ENCODE measurements at places on chromosomes 3 and 15.

DNA sequence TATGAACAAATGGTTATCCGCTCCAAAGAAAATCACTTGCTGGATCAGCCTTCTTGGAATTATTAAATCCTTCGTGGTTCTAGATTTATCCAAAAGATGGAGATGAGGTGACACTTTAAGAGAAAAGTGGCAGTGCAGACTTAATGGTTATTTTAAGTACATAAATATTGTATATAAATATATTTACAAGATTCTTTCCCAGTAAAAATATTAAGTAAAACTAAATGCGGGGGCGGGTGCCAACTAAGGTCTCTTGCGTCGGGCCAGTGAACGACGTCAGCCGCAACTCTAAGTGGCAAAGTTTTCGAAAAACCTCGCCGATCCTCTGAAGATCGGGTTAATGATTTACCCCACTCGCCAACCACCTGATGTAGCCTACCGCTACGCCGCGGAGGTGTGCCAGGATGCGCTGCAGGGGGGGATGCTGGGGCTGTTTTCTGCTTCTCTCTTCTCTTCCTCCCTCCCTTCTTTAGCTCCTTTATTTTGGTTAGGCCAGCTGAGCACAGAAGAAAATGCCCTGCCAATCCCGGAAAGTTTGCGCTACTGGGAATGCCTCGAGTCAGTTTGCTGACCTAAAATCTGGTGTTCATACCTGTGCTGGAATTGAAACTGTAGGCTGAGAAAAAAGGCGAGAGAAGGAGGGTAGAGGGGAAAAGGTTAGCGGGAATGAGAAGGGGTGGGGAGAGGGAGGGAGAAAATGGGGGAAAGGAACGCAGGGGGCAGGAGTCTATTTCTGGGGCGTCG, 7.6 kb upstream of the FOXB1 start:
- DNase-seq, result no peak

DNA sequence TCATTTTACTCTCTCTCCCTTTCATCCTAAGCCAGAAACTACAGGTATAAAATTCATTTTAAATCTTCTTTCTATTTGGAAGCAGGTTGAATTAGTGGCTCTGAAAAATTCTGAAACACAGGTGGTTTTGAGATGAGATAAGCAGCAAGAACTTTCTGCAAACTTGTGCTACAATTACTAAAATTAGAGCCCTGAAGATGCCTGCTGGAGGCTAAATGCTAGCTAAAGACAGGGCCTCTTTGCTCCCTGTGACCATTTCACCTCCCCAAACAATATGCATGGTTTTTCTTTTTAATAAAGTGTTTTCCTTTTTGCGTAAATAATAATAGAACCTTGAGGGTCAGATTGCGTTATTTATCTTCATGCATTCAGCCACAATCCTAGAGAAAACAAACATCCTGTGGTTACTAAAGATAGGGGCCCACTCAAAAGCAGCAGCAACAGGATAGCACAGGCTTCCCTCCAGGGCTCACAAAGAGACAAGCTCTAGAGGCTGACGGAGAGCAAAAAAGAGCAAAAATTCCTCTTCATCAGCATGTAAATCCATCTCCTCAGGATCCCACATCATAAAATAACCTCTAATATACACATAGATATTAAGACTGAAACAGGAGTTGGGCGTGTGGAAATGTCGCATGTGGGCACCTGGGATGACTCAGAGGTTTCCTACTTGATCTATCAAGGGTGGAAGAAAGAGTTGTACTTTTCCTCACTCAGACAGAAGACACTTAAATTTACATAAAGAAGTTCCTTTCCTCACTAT, 26.5 kb upstream of the CP start:
- no peak for DNase-seq

- DNase-seq, result no peak
Observed at GRCh38 chr3:31378231-31378630, 154.5 kb upstream of the STT3B start.

DNA sequence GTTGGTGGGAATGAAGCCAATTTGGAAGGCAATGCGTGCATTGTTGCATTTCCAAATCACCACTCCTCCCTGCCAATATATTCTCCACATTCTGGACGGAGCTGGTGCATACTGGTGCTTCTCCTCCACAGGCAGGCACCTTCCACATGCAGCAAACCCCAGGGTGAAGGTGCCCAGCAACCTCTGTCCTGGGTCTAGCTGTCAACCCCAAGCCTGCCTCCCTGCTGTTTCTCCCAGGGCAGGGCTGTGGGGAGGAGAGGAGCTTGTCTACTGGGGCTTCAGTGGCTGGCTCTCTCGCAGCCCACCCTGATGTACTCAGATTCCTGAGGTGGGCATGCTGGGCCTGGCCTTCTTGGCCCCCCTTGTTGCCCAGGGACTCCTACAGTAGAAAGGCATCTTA, 20.1 kb downstream of the GASK1A start:
- DNase-seq, result no peak

DNA sequence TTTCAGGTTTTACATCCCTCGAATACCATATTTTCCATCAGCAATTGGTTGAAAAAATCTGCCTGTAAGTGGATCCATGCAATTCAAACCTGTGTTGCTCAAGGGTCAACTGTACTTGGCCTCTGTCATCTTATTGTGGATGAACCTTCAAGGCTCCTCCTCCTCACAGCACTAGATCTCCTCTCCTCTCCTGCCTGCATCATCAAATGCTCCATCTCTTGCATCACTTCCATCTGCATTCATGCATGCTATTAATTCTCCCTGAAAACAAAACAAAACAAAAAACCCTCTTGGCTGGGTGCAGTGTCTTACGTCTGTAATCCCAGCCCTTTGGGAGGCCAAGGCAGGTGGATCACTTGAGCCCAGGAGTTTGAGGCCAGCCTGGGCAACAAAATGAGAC, 10.1 kb downstream of the BCL2L10 start:
- DNase-seq, result no peak

All from stimulated activated CD8-positive, alpha-beta memory T cell treated with anti-CD3 and anti-CD28 coated beads, Interleukin-15, amount 100 ng/mL, for 1 hour (primary cell).